ENCODE measurements at places on chromosomes 11 and 22. TPM values are rescaled to one million over a fixed set of nuclear protein-coding genes. Genes with fewer than 3 reads are reported as not detected.

Gene WNT11
- total RNA-seq: not detected

Gene OR5AP2
- total RNA-seq: not detected

Gene C11orf98
- total RNA-seq: 84.4 TPM

Gene IFITM10
- 1.2 TPM for total RNA-seq

Gene NFAM1
- total RNA-seq: 1.1 TPM

Gene TPBGL
- not detected for total RNA-seq

- DNase-seq: no peak
Measured at GRCh38 chr11:10695833-10696232, 2.3 kb upstream of the IRAG1 start.

GRCh38 chr11:8760896-8761295 lies 78.3 kb downstream of the RPL27A start:
- DNase-seq: no peak

DNA sequence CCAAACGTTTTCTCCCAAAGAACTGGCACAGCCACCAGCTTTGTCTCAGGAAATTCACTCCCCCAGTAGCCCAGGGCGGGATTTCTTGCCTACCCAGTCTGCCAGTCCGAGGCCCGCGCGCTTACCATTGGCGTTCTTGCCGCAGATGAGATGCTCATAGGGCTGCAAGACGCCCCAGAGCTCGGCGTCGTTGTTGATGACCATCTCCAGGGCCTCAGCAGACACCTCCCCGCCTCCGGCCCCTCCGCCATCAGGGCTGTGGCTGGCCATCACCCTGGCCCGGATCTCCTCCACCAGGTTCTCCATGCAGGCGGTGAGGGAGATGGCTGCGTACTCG lies 1.3 kb downstream of the ABTB2 start:
- no peak for DNase-seq

DNA sequence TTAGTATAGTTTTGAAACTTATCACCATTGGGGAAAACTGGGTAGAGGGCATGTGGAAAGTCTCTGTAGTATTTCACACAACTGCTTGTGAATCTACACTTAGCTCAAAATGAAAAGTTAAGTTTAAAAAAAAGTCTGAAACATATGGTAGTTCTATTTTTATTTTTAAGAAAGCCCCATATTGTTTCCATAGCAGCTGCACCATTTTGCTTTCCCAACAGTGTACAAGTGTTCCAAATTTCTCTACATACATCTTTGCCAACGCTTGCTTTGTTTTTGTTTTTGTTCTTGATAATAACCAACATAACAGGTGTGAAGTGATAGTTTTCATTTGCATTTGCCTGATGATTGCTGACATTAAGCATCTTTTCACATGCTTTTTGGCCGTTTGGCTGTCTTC lies 445.2 kb downstream of the FAM181B start:
- no peak for DNase-seq

GRCh38 chr22:17845790-17846189 lies 71.5 kb upstream of the BID start:
- no peak for DNase-seq

- DNase-seq: peak; percentile 48
Measured at GRCh38 chr11:60931917-60932316, 7.7 kb downstream of the TMEM132A start.

DNA sequence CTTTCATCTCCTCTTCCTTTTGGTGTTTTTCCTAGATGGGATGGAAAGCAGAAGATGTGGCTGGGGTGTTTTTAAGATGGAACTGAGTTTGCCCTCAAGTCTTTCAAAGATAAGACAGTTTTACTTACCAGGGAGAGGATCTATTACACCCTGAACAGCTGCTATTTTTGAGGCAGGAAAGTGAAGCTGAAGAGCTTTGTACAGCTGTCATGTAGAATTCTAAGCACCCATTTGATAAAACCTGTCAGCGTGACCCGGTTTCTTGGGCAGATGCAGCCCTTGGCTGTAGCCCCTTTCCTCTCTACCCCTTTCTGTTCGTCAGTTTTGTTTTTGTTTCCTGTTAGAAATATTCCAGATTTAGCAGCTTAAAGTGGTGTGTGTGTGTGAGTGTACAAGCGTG lies 35.2 kb downstream of the FAT3 start:
- DNase-seq: no peak

DNA sequence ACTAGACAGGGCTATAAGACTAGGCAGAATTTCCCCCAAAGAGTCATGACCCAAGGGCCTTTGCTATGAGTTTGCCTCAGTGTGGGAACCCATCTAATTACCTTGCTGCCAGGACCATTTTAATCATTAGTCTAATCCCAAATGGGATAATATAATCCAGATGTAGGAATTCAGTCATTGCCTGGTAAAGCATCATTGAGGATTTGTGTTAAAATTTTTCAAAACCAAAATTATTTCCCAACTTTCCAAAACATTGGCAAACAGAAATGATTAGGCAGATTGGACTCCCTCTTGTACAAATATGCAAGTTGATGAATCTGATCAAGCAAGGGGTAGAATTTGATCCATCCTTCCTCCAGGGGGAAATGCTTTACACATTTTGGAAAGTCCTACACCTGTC lies 16.2 kb upstream of the MMP13 start:
- DNase-seq: no peak

GRCh38 chr11:117582433-117582832 lies 214.6 kb downstream of the DSCAML1 start:
- DNase-seq: no peak

DNA sequence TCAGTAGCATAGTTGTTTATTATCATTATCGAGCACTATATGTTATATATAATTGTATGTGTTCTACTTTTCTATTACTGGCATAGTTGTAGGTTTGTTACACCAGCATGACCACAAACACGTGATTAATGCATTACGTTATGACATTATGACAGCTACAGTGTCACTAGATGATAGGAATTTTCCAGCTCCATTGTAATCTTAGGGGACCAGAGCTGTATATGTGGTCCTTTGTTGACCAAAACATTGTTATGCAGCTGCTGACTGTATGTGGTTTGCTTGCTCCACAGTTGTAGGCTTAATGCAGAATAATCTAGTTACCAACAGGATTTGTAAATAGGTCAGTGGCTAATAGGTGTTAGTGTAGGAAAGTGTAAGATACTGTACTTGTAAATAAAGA lies 66.1 kb downstream of the HSD17B12 start:
- no peak for DNase-seq

- no peak for DNase-seq
Measured at GRCh38 chr11:75287579-75287978, 47.0 kb downstream of the TPBGL start.

DNA sequence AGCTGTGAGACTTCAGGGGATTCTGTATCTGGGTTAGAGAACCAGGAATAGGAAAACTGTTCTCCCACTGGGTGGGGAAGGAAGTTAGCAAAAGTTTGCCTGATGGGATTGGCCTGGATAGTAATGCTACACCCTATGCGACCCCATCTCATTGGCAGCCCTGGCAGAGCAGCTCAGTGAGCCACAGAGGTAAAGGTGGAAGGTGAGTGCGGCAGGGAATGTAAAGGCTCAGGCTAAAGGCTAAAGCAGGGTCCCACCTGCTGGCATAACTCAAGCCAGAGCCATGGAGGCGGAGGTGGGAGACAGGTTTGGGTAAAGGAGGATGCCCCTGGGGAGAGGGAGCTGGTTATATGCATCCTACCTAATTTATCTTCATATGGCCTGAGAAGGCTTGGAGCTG lies 18.7 kb downstream of the SSH3 start:
- DNase-seq: no peak

GRCh38 chr11:88119561-88119960 lies 55.7 kb downstream of the RAB38 start:
- no peak for DNase-seq

- no peak for DNase-seq
Measured at GRCh38 chr11:85769771-85770170, 41.2 kb downstream of the SYTL2 start.

Measured in OCI-LY7 (cell line).